ENCODE measurements at places on chromosomes 12 and 14.

- DNase-seq: no peak
Observed at GRCh38 chr14:22668417-22668816, 24.3 kb upstream of the OR6J1 start.

GRCh38 chr14:90559811-90560492 lies 163.1 kb downstream of the CALM1 start:
- DNase-seq: no peak

DNA sequence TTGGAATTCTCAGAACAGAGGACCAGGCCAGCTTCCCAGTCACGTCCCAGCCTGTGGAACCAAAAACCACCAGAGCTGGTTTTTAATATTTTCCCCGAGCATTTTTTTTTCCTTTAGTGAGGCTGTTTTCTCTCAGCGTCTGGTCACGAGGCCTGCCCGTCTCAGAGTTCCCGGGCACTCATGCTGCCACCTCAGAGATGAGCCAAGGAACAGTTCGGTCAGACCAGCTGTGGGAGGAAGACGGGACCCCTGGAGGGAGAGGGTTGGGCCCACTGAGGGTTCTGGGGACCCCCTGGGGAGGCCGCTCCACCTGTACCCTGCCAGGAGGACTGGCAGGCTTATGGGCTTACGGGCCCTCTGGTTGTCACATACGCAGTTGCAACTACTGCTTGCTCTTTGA lies 39.9 kb downstream of the JDP2 start:
- no peak for DNase-seq

DNA sequence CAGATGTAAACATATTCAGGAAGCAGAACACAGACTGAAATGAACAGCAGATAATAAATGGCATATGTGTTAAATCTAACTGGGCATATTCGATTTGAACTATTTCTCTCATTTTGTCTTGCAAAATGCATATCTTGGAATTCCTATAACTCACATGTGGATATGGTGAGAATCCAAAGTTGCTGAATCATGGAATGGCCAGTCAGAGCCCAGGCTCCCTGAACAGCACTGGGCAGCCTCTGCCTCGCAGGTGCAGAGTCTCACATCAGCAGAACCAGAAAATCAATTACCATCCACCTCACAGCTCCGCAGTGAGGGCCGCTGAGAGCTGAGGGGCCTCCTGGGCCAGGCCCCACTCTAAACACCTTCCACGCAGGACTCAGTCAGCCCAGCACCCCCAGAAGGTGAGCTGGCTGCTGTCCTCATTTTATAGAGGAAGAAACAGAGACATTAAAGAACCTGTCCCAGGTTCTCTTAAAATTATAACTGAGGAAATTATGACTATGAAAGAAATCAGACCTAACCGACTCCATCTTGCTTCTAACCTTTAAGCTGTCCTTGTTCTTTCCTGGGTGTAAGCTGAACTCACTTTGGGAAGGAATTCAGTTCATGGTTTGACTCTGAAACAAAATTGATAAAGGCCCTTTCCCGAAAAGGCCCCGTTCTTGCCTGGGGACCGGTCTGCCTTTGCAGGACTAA lies 269.1 kb upstream of the SFSWAP start:
- no peak for DNase-seq

DNA sequence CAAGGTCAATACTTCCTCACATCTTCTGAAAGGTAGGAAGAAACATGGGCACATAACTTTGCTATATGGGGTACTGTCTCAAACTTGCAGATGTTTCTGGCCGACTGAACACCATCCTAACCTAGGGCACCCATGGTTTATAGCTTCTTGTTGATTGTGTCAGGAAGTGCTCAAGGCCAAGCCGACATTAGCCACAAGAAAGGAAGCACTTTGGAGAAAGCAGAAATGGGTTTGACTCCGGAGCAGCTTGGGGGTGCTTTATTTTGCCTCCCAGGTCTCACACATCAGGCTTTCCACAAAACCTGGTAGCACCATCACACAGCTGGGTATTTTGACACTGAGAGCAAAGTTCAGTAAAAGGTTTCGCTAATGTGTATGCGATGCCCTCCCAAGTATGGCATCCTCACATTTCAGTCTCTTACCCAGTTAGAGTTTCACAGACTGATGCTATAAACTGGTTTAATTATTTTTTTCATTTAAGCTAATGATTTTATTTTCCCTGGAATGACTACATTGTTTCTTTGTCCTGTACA lies 25.2 kb upstream of the BHLHE41 start:
- no peak for DNase-seq

- no peak for DNase-seq
Observed at GRCh38 chr12:110348431-110349059, 55.0 kb downstream of the ANAPC7 start.

DNA sequence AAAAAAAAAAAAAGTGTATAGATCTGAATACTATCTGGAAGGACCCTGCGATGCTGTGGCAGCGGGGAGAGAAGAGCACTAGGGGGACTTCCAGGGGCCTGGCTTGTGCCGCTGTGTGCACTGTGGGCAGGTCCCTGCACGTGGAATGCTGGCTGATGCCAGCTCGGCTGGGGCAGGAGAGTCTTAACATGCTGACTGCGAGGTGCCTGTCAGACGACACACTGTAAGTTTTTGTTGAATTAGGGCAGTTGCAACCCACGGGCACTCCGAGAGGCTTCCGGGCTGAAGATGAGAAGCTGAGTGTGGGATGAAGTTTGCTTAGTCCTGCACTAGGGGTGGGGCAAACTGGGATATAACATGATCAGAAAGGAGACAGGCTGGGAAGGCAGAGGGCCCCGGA lies 10.7 kb downstream of the GLT1D1 start:
- DNase-seq: no peak

GRCh38 chr12:15801770-15802744 lies 12.9 kb upstream of the EPS8 start:
- DNase-seq: no peak

DNA sequence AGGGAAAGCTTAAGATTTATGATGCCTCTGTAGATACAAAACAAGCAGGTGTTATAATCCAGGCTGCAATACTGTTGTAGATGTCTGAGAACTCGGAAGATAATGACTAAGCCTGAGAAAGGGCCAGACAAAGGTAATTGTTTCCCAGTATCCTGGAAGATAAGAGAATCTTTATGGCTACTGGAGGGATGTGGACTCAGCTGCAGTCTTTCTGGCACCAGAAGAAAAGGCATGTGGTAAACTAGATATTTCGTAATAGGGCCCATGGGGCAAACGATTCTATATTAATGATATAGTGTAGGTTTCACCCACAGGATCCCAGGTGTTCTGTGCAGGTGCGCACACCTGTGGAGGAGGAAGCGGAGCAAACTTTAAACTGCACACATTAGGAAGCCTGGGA lies 9.2 kb upstream of the APOLD1 start:
- DNase-seq: no peak

GRCh38 chr14:91963465-91963864 lies 16.0 kb upstream of the FBLN5 start:
- DNase-seq: no peak

GRCh38 chr12:82650627-82651337 lies 35.9 kb upstream of the TMTC2 start:
- peak; percentile 68 for DNase-seq

GRCh38 chr12:115472852-115473251 lies 788.9 kb upstream of the TBX3 start:
- DNase-seq: no peak

- DNase-seq: no peak
Observed at GRCh38 chr14:58677517-58677916, 39.8 kb downstream of the DACT1 start.

GRCh38 chr12:94101738-94102660 lies 46.4 kb upstream of the PLXNC1 start:
- peak; percentile 89 for DNase-seq

GRCh38 chr12:39815746-39816145 lies 196.1 kb upstream of the ABCD2 start:
- DNase-seq: no peak

- DNase-seq: no peak
Observed at GRCh38 chr14:74599946-74600345, 12.1 kb downstream of the LTBP2 start.

DNA sequence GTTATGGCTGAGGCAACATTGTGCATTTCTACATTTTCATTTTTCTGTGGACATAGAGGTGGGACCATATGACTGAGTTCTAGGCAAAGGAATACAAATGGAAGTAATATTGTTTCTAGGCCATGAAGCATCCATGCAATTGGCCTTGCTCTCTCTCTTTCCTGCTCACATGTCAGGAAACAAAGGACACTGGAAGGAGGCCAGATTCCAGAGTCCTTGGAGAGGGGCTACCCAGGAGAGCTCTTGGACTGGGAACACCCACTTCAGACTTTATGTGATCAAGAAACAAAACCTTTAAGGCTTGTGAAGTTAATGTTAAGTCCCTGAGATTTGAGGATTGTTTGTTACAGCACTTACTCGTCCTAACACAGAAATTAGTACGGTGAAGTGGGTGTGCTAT lies 32.8 kb downstream of the PDZRN4 start:
- peak; percentile 53 for DNase-seq

DNA sequence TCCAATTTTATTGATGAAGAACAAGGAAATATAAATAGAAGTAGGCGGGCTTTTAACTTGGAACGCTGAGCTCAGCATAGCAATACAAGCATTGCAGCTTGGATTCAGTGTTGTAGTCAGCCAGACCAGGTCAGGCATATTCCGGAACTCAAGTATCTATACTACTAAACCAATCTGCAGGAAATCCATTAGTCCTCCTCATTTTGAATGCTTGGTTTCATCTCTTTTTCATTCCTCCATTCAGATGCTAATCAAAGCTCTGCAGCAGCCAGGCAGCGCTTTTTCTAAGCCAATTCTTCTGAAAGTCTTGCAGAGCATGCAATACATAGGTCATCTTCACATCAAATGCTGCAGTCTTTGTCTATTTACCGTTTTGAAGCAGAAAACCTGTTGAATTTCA lies 49.0 kb downstream of the KIF21A start:
- DNase-seq: peak; percentile 59

DNA sequence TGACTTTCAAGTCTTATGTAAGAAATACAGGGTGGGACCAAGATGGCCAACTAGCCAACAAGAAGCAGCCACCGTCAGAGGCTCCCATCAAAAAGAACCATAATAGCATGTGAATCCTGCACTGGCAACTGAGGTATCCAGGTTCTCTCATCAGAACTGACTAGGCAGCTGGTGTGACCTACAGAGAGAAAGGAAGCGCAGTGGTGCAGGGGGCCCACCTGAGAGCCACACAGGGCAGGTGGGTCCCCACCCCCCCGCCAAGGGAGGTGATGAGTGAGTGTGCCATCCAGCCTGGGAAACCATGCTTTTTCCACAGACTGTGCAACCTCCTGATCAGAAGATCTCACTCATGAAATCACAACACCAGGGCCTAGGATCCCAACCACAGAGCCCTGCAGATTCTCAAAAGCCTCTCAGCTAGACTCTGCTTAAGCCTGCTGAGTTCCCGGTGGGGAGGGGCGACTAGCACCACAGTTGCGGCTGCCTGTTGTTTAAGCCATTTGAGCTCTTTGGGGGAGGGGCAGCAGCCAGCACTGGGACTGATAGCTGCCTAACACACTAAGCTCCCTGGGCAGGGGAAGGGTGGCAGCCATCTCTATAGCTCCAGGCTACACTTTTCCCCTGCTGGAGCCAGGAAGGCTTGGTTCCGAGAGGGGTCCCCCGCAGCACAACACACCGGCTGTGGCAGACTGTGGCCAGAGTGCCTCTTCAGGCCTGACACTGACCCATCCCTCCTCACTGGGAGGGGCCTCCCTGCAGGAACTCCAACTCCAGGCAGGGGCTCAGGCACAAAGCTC lies 75.3 kb downstream of the GARIN6 start:
- no peak for DNase-seq

- no peak for DNase-seq
Observed at GRCh38 chr12:6208130-6208529, 7.9 kb downstream of the CD9 start.

- DNase-seq: peak; percentile 49
Observed at GRCh38 chr14:94689218-94689984, 77.2 kb downstream of the SERPINA3 start.

DNA sequence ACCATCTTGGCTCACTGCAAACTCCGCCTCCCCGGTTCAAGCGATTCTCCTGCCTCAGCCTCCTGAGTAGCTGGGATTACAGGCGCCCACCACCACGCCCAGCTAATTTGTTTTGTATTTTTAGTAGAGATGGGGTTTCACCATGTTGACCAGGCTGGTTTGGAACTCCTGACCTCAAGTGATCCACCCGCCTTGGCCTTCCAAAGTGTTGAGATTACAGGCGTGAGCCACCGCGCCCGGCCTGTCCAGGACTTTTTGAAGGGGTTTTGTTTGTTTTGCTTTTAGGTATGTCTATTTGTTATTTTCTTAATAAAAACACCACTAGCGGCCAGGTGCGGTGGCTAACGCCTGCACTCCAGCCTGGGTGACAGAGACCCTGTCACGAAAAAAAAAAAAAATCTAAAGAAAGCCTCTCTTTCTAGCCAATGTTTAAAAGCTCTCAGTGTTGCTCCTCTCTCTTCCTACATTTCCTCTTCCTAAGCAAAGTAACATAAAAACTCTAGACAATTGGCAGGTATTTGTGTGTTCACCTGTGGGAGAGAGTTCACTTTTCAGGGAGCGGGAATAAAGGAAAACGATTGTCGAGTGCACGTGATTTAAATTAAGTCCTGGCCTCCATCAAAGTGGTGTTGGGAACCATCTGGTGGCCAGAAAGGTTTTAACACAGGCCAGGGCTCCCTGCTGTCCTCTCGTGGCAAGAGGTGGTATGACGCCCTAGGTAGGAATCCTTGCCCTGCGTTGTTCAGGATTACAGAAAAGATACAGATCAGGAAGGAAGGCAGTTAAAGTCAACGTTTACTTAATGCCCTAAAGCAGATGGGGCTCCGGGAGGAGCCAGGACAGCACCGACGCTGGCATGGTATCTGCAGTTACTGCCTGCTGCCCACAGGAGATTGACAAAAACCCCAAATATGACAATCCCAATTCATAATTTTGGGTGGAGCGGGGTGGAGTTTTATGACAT lies 36.2 kb upstream of the ATP23 start:
- DNase-seq: peak; percentile 90

DNA sequence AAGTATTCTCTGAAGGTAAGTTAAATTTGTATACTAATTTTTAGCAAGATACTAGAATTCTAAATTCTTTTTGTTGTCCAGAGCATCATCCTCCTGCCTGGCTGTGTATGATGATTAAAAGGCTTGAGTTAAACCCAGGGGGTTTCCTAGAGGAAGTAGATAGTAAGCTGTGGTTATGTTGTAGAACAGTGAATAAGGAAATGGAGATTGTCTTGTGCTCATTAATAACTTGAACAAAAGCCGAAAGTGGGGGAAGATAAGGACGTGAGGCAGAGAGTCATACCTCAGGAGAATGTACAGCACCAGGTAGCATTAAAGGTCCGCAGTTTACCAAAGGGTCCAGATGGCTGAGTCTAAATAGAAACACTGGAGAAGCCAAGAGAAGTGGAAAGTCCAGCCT lies 42.0 kb downstream of the CKB start:
- no peak for DNase-seq

- peak; percentile 71 for DNase-seq
Observed at GRCh38 chr12:94545935-94546771, 86.5 kb upstream of the CEP83 start.

All from HAP-1 (cell line).